ENCODE measurements at places on chromosomes 12 and 14.

GRCh38 chr12:1064317-1064716 is 73.3 kb downstream of the ERC1 start:
- DNase-seq = no peak

DNA sequence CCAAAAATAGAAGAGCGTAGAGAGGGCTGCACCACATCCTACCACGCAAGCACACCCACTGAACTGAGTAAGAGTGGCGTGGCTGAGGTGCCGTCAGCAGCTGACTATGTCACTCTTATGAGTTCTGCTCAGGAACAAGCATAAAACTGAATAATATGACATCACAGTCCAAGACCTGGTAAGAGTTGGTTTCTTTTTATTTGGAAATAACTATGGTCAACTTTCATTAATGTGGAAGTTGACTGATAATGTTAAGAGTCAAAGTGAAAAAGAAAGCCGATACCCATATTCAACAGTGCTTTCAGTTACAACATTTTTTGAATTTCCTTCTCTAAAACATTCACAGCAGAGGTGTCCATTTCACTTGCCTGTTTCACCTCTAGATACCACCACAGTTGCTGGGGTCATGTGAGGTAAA is 44.6 kb downstream of the GNS start:
- no peak for DNase-seq

DNA sequence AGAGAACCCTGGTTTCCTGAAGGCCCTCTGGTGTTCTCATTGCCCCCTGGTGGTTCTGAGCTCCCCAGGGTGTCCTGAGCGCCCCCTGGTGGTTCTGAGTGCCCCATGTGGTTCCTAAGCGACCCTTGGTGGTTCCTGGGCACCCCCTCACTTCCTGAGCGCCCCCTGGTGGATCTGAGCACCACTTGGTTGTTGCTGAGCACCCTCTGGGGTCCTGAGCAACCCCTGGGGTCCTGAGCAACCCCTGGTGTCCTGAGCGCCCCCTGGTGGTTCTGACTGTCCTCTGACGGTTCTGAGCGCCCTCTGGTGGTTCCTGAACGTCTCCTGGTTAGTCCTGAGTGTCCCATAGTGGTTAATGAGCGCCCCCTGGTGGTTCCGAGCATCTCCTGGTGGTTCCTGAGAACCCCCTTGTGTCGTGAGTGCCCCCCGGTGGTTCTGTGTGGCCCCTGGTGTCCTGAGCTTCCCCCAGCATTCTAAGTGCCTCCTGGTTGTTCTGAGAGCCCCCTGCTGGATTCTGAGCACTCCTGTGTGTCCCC is 568.3 kb downstream of the TMEM121 start:
- no peak for DNase-seq

- no peak for DNase-seq
Measured at GRCh38 chr14:33910435-33910834, 40.4 kb downstream of the EGLN3 start.

DNA sequence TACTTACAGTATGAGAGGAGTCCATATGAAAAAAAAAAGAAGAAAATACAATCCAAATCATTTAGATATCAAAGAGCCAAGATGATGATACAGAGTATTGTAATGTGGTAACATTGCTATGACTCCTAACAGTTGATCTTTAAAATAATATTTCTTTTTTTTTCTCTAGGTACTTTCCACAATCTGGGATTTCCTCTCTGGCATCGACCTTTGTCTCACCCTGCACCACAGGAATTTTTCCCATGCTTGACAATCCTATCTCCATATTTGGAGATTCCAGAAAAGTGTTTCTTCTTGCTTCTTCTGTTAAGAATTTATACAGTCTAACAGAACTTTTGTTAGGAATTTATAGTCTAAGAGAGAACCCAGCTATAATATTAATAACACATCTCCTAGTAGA is 184.4 kb downstream of the ITPR2 start:
- DNase-seq = no peak

- DNase-seq = peak; percentile 54
Measured at GRCh38 chr12:19288603-19289244, 150.6 kb upstream of the AEBP2 start.

- no peak for DNase-seq
Measured at GRCh38 chr12:11906286-11906935, 164.3 kb upstream of the BCL2L14 start.

- DNase-seq = no peak
Measured at GRCh38 chr14:22558221-22558913, 30.7 kb downstream of the DAD1 start.

Data from NCI-H510A treated with DMSO at 0.1 percent for 48 hours (cell line).